Left renal cortex interstitium (tissue), 4 donors: ENCODE measurements at places on chromosomes 5 and 9. TPM values are rescaled to one million over a fixed set of nuclear protein-coding genes. Genes with fewer than 3 reads are reported as not detected.
A peak's percentile ranks its signal among the peaks of the same experiment; 100 is the strongest.

DNA sequence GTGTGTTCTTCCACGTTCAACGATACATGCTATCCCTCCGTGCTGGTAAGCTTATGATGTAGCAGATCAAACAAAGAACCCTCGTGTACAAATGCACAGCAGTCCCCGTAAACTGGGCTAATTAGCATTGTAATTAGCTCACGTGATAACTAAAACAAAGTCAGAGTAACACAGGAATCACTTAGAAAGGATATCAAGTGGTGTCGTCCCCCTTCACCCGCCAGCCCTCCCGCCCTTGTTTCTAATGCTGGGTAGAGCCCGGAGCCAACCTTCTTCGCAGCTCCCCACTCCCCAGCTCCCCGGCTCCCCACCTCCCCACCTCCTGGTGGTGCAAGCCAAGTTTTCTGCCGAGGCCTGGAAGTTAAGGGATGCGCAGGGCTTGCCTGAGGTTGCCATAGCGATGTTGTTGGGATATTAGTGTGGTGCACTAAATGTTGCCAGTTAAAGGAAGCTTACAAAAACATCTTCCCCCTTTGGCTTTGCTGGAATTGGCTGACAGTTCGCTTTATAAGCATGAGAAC is 357.9 kb upstream of the CCNH start:
- no peak for DNase-seq

- no peak for DNase-seq
Observed at GRCh38 chr5:39587675-39588074, 162.9 kb upstream of the DAB2 start.

DNA sequence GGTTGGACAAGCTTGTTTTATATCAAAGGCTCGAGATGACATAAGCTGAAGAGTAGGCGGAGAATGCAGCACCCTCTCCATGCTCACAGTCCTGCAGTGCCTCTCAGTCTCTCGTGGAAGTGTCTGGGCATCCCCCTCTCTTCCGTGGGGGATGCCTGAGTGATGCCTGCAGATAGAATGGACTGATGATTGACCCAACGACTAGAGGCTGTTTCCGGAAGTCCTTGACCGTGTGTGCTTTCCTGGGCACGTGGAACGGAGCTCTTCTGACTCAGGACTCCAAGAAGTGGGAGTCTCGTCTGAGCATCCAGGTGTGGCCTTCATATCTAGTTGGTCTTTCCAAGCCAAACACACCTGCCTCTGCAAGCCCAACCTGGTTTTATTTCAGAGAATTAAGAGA is 241.8 kb upstream of the IRX2 start:
- no peak for DNase-seq

- DNase-seq: no peak
Observed at GRCh38 chr5:149740866-149741459, 10.9 kb downstream of the PPARGC1B start.

The DPH7 gene
- polyA plus RNA-seq: 67.0 TPM

- DNase-seq: no peak
Observed at GRCh38 chr9:91677822-91678436, 254.3 kb upstream of the NFIL3 start.

DNA sequence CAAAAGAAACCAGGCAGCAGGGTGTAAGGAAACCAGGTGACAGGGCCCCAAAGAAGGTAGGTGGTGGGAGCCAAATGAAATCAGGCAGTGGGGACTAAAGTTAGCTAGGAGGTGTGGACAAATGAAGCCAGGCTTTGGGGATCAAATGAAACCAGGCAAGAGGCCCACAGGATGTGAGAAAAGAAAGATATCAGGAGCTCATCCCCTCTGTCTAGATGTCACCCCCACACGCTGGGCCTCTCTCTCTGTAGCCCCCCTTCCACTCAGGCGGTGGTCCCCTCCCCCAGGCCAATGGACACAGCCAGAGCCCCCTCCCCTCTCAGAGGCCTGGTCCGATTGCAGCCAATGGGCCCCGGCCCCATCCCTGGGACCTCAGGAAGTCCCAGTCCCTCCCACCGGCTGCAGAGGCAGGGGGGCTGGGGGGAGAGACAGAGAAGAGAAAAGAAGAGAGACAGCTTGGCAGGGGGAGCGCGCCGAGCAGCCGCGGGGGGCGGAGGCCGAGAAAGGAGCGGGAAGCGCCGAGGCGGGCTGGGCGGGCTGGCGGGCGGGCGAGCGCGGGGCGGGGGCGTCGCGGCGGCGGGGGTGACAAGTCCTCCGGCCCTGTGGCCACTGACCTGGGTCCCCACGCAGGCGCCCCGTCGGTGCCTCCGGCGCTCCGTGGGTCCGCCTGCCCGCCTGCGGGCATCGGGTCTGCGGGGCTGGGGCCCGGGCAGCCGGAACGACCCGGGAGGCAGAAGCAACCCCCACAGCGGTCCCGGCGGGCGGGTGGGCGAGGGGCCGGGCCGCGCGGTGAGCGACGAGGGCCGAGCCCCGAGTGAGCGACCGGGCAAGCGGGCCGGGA is 11.9 kb downstream of the CNTFR start:
- DNase-seq: no peak

- peak; percentile 58 for DNase-seq
Observed at GRCh38 chr9:122904466-122904822, 715 bp downstream of the RC3H2 start.

The KIAA0825 gene
- polyA plus RNA-seq: 4.4 TPM

DNA sequence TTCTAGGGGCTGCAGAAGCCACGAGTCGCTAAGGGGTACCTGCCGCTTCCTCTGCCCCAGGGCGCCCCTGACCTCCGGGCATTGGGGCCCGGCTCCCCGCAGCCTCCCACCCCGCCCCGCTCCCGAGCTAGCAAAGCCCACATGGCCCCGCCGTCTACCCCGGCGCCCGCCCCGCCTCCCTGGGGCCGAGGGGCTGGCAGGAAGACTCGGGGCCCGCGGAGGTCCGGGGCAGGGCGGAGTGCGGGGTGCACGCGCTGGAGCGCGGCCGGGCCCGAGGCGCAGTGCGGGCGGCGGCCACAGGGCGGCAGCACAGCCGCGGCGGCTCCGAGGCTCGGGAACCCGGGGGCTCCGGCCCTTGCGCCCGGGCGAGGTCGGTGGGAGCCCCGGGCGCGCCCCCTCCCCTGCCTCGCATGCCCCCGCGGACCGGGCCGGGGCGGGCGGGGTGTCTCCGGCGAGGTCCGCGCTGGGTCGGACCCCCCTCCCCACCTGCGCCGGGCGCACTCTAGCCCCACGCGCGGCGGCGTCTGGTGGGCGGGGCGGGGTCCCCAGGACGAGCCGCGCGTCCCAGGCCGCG is 6.7 kb downstream of the NRARP start:
- no peak for DNase-seq
